Epithelial cell of umbilical artery (primary cell): ENCODE measurements at places on chromosomes 6 and 20. TPM values are rescaled to one million over a fixed set of nuclear protein-coding genes. Genes with fewer than 3 reads are reported as not detected.

PRICKLE4 gene
- 0.97 and 1.5 TPM in 2 replicates for total RNA-seq

DOK5 gene
- total RNA-seq = 0.32 and 2.4 TPM in 2 replicates

POPDC3 gene
- 0.76 and 1.3 TPM in 2 replicates for total RNA-seq

CALHM4 gene
- total RNA-seq = under 0.01 and 0.46 TPM in 2 replicates

OTOR gene
- not detected in 2 replicates for total RNA-seq

CRYBG1 gene
- 31.8 and 67.9 TPM in 2 replicates for total RNA-seq

EDN1 gene
- total RNA-seq = 229 and 433 TPM in 2 replicates

PCSK2 gene
- total RNA-seq = not detected in 2 replicates

PI16 gene
- total RNA-seq = not detected in 2 replicates

SYCP2 gene
- 0.30 and 0.32 TPM in 2 replicates for total RNA-seq

SIRPB1 gene
- total RNA-seq = 0.32 TPM in 1 of 2 replicates, not detected in the other

CAPN11 gene
- 3.0 and 4.2 TPM in 2 replicates for total RNA-seq

PEX6 gene
- total RNA-seq = 13.3 and 26.4 TPM in 2 replicates

CCND3 gene
- total RNA-seq = 34.8 and 55.0 TPM in 2 replicates

C20orf141 gene
- total RNA-seq = not detected in 2 replicates

MED20 gene
- 34.1 and 54.7 TPM in 2 replicates for total RNA-seq

TRIM31 gene
- not detected in 2 replicates for total RNA-seq

ULBP1 gene
- under 0.01 and 0.46 TPM in 2 replicates for total RNA-seq

IL20RA gene
- total RNA-seq = not detected in 2 replicates

SLC17A2 gene
- total RNA-seq = not detected in 2 replicates

CST4 gene
- not detected in 2 replicates for total RNA-seq

ADGRG6 gene
- 158 and 199 TPM in 2 replicates for total RNA-seq

TTBK1 gene
- total RNA-seq = under 0.01 and 0.15 TPM in 2 replicates

EEF1A1 gene
- 12,458 and 24,213 TPM in 2 replicates for total RNA-seq

EPB41L1 gene
- 0.97 and 4.9 TPM in 2 replicates for total RNA-seq

ALDH8A1 gene
- under 0.01 TPM in 1 of 2 replicates, not detected in the other for total RNA-seq

JAG1 gene
- total RNA-seq = 82.5 and 98.8 TPM in 2 replicates

RUNX2 gene
- total RNA-seq = under 0.01 TPM in 1 of 2 replicates, not detected in the other

C20orf144 gene
- total RNA-seq = 0.32 TPM in 1 of 2 replicates, not detected in the other

PRSS16 gene
- not detected in 2 replicates for total RNA-seq

HLA-DQA1 gene
- not detected in 2 replicates for total RNA-seq

C6orf15 gene
- total RNA-seq = not detected in 2 replicates

GSTA3 gene
- total RNA-seq = not detected in 2 replicates
